CD4-positive, alpha-beta T cell treated with Interleukin-4 for 4 hours (primary cell): ENCODE measurements at places on chromosomes 6 and 20.

DNA sequence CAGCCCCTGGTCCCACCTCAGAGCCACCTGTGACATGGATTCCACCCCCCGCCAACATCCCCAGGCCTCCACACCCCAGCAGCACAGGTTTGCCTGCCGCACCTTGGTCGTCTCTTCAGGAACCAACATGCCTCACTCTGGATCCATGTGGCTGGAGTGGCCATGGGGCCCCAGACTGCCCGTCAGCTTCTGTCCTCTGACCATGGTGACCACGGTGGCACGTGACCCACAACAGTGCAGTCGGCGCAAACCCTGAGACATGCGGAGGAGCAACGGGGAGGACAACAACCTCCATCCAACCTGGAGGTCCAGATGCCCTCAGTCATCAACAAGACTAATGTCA, 85.6 kb downstream of the ANKRD60 start:
- no peak for DNase-seq

- DNase-seq = no peak
Measured at GRCh38 chr20:19260412-19261090, 48.1 kb downstream of the SLC24A3 start.

DNA sequence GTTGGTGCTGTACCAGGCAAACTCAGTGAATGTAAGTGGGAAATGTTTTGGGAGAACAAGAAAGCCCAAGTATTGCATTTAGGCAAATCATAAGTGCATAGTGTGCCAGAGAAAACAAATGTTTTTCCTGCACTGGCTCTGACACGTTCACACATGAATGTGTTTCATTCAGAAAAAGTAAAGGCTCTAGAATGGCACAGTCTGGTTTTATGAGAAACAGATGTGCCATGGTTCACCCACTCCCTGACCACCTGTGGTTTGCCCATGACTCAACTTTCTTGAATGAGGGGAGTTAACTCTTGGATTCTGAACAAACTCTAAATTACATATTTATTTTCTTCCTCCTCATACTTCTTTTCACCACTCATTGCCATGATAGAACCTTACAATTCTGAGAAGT, 126.9 kb downstream of the KCNQ5 start:
- no peak for DNase-seq

DNA sequence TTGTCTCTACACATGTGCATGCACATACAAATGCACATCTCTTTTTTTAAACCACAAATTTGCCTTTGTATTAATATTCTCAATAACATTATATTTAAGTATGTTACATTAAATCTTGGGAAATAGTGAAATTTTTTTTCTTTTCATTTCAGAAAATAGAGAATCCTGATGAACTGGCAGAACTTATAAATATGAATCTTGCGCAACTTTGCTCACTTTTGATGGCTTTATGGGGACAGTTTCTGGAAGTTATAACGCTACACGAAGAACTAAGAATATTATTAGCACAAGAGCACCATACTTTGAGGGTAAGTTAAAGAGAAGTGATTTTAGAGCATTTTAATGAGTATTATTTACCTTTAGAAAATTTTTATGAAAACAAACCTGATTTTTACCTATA, 64.2 kb upstream of the SDHAF4 start:
- no peak for DNase-seq

DNA sequence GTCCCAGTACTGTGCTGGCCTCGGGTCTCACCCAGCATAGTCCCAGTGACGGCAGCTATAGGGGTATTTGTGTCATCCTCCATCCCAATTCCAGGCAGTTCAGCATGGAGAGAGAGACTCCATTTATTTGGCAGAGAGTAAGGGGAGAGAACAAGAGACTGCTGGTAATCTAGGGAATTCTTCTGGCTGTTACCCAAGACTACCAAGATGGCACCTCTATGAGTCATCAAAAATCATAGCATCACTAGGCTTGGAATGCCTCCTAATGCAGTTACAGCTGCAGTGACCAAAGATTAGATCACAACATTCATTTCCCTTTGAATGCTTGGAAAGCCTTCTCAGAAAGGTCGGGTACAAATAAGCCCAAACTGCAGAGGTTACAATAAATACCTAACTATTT, 660.4 kb upstream of the FLRT3 start:
- no peak for DNase-seq
